ENCODE measurements at places on chromosomes 2 and 18. TPM values are rescaled to one million over a fixed set of nuclear protein-coding genes. Genes with fewer than 3 reads are reported as not detected.
A peak's percentile ranks its signal among the peaks of the same experiment; 100 is the strongest.

DNA sequence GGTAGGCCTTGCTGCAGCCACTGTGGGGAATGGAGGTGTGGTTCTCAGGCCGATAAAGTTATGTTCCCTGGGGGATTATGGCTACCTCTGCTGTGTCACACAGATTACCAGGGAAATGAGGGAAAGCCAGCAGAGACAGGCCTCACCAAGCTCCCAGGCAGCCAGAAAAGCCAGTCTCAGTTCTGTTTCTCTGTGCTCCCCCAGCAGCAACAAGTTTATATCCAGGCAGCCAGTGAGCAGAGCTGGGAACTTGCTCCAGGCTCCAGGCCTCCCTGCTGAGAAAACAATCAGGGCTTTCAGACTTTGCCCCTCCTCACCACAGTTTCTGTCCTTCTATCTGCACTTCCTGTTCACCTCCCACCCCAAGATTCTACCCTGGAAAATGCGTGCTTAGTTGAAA lies 596.6 kb upstream of the GYPC start:
- H3K36me3 ChIP-seq: peaks cover 84% of the 10 kb centered on the region
- no peak overlapping the region for H3K27ac ChIP-seq
- no peak overlapping the region for H3K4me3 ChIP-seq
- peaks cover 6% of the 10 kb centered on the region for H3K27me3 ChIP-seq
- no peak for DNase-seq

GRCh38 chr2:142531377-142531776 lies 346.1 kb upstream of the KYNU start:
- no peak for DNase-seq
- no peak overlapping the region for H3K4me3 ChIP-seq
- peaks cover 6% of the 10 kb centered on the region for H3K4me1 ChIP-seq
- H3K27ac ChIP-seq: no peak overlapping the region

- H3K27ac ChIP-seq: no peak overlapping the region
- H3K4me1 ChIP-seq: no peaks in the 10 kb centered on the region
- no peak overlapping the region for H3K4me3 ChIP-seq
- no peaks in the 10 kb centered on the region for H3K27me3 ChIP-seq
- peaks cover 4% of the 10 kb centered on the region for H3K36me3 ChIP-seq
- no peak for DNase-seq
These were observed 35.4 kb upstream of the GPR17 start for GRCh38 chr2:127610561-127610960.

GRCh38 chr2:152434395-152435182 lies 99.6 kb downstream of the FMNL2 start:
- H3K4me3 ChIP-seq: peak overlapping the region; percentile 40
- DNase-seq: no peak
- no peaks in the 10 kb centered on the region for H3K36me3 ChIP-seq
- H3K27ac ChIP-seq: peak overlapping the region; percentile 86
- no peaks in the 10 kb centered on the region for H3K27me3 ChIP-seq

GRCh38 chr2:42245396-42245795 lies 76.2 kb downstream of the EML4 start:
- no peak for DNase-seq
- peaks cover 9% of the 10 kb centered on the region for H3K4me1 ChIP-seq
- no peak overlapping the region for H3K4me3 ChIP-seq
- H3K27me3 ChIP-seq: no peaks in the 10 kb centered on the region
- H3K36me3 ChIP-seq: peaks cover 9% of the 10 kb centered on the region

DNA sequence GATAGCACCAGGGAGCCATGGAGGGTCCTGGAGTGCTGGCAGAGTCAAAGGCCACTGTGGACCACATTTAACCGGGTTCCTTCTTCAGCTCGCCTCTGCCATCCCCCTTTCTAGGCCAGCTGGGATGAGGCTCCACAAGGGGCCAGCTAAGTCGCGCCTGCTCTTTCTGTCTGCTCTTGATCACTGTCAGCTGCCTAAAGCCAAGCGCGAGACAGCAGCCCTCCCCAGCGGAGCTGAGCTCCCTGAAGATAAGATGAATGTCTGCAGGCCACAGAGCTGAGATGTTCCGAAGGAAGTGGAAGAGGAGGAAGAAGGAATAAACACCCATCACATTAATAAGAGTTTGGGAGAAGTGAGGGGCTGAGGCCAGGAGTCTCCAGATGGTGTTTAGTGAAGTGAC lies 99.6 kb downstream of the CELF4 start:
- H3K4me3 ChIP-seq: no peak overlapping the region
- DNase-seq: no peak
- no peaks in the 10 kb centered on the region for H3K36me3 ChIP-seq

DNA sequence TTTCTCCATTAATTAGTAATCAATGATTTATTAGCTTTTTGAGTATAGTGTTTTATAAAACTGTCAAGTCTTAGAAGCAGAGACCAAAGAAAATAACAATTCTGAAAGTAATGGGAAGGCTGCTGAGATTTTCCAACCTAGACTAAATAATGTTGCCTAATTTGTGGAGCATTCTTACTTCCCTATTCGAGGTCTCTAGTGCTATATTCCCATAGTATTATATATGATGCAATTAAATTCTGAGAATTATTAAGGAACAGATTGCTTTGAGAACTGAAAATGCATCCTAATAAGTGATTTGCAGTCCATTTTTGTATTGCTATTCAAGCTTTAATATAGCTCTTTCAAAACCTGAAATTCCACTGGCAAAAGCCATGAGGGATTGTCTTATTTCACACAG lies 27.7 kb upstream of the DOCK10 start:
- peaks cover 7% of the 10 kb centered on the region for H3K27me3 ChIP-seq
- DNase-seq: no peak
- peaks cover 33% of the 10 kb centered on the region for H3K4me1 ChIP-seq
- H3K27ac ChIP-seq: no peak overlapping the region
- H3K36me3 ChIP-seq: peaks cover 29% of the 10 kb centered on the region

DNA sequence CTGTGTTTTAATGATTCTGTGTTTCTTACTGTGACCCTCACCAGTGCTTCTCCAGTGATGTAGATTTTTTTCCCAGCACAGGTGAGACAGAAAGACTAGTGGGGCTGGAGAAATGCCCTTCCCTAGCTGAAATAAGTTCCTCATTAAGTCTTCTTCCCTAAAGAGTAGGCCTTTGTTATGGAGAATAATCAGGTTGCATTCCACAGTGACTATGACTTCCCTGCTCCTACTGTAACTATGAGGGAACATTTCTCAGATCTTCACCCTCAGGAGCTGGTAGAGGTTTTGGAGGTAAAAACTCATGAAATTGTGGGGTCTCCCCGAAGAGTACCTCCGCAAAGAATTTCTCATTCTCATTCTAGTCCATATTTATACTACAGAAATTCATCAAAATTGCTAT lies 286.2 kb downstream of the GRB14 start:
- H3K27ac ChIP-seq: peak overlapping the region; percentile 64
- peak overlapping the region; percentile 21 for H3K4me3 ChIP-seq
- no peak for DNase-seq
- peaks cover 37% of the 10 kb centered on the region for H3K4me1 ChIP-seq
- H3K27me3 ChIP-seq: no peaks in the 10 kb centered on the region

- H3K36me3 ChIP-seq: peaks cover 17% of the 10 kb centered on the region
- H3K27me3 ChIP-seq: no peaks in the 10 kb centered on the region
- no peak overlapping the region for H3K4me3 ChIP-seq
- peaks cover 66% of the 10 kb centered on the region for H3K4me1 ChIP-seq
- H3K27ac ChIP-seq: no peak overlapping the region
These were observed 54.5 kb downstream of the ACSL3 start for GRCh38 chr2:222915092-222915957.

GRCh38 chr2:45777996-45778719 lies 126.7 kb downstream of the PRKCE start:
- no peaks in the 10 kb centered on the region for H3K27me3 ChIP-seq
- no peaks in the 10 kb centered on the region for H3K36me3 ChIP-seq
- no peak overlapping the region for H3K4me3 ChIP-seq
- no peak for DNase-seq
- H3K4me1 ChIP-seq: peaks cover 15% of the 10 kb centered on the region

DNA sequence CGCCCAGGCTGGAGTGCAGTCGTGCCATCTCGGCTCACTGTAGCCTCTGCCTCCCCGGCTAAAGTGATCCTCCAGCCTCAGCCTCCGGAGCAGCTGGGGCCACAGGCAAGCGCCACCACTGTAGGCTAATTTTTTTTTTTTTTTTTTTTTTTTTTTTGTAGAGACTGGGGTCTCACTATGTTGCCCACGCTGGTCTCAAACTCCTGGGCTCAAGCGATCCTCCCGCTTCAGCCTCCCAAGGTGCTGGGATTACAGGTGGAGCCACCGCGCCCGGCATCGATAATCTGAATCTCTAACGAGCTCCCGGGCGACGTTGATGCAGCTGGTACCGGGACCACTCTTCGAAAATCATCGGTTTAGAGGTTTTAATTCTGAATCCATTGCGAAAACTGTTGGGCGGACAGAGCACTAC lies 520 bp upstream of the CYP20A1 start:
- H3K4me1 ChIP-seq: peaks cover 9% of the 10 kb centered on the region
- peak overlapping the region; percentile 82 for H3K27ac ChIP-seq
- H3K4me3 ChIP-seq: peak overlapping the region; percentile 96
- H3K36me3 ChIP-seq: peaks cover 11% of the 10 kb centered on the region
- H3K27me3 ChIP-seq: no peaks in the 10 kb centered on the region

DNA sequence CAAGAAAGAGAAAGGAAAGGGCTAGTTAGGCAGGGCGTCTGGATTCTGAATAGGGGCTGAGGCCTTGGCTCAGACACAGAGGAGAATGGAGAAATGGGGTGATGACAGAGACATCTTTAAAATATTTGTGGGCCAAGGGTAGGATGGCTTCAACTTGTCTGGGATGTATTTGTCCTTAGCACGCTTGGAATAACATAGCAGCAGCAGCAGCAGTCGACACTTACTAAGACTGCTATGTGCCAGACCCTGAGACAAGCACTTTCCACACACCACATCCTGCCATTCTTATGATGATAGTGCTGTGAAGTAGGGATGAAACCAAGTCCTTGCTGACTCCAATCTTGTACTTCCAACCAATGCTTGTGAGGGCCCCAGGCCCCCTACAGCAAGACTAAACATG lies 2.6 kb downstream of the IL1RL1 start:
- no peak overlapping the region for H3K4me3 ChIP-seq
- no peaks in the 10 kb centered on the region for H3K27me3 ChIP-seq
- H3K4me1 ChIP-seq: no peaks in the 10 kb centered on the region

- H3K36me3 ChIP-seq: no peaks in the 10 kb centered on the region
- peaks cover 9% of the 10 kb centered on the region for H3K4me1 ChIP-seq
- DNase-seq: no peak
These were observed 27.2 kb downstream of the G6PC2 start for GRCh38 chr2:168928113-168928831.

GRCh38 chr2:3149441-3150217 lies 228.0 kb downstream of the EIPR1 start:
- H3K27ac ChIP-seq: no peak overlapping the region
- no peak for DNase-seq
- 0 out of 2 replicates have a peak, but pooled peaks cover 3% of the 10 kb centered on the region for H3K4me1 ChIP-seq
- H3K36me3 ChIP-seq: peaks cover 26% of the 10 kb centered on the region
- H3K27me3 ChIP-seq: no peaks in the 10 kb centered on the region

- no peak overlapping the region for H3K4me3 ChIP-seq
- DNase-seq: no peak
- H3K27me3 ChIP-seq: no peaks in the 10 kb centered on the region
- H3K27ac ChIP-seq: peak overlapping the region; percentile 37
- H3K36me3 ChIP-seq: no peaks in the 10 kb centered on the region
These were observed 251.0 kb downstream of the AFF3 start for GRCh38 chr2:99891428-99891780.

- peaks cover 9% of the 10 kb centered on the region for H3K36me3 ChIP-seq
- H3K27me3 ChIP-seq: no peaks in the 10 kb centered on the region
- H3K4me1 ChIP-seq: peaks cover 36% of the 10 kb centered on the region
- H3K4me3 ChIP-seq: no peak overlapping the region
These were observed 226.0 kb downstream of the GULP1 start for GRCh38 chr2:188517549-188518215.

KRTCAP3 gene
- total RNA-seq: 41.9 TPM

FSHR gene
- total RNA-seq: not detected

CKAP2L gene
- 25.6 TPM for total RNA-seq

TEKT4 gene
- total RNA-seq: not detected

PPP3R1 gene
- total RNA-seq: 54.3 TPM

C18orf54 gene
- 38.2 TPM for total RNA-seq

Measured in WTC11 (cell line).